Small intestine (tissue), 16 donors: ENCODE measurements at places on chromosomes 6 and 20. TPM values are rescaled to one million over a fixed set of nuclear protein-coding genes. Genes with fewer than 3 reads are reported as not detected.
A peak's percentile ranks its signal among the peaks of the same experiment; 100 is the strongest.

RSPO3 gene
- polyA plus RNA-seq, result 1.6 TPM

VWA7 gene
- 3.0 TPM for polyA plus RNA-seq

ADAT2 gene
- polyA plus RNA-seq, result 0.81 TPM

LINC00237 gene
- polyA plus RNA-seq, result not detected

DNA sequence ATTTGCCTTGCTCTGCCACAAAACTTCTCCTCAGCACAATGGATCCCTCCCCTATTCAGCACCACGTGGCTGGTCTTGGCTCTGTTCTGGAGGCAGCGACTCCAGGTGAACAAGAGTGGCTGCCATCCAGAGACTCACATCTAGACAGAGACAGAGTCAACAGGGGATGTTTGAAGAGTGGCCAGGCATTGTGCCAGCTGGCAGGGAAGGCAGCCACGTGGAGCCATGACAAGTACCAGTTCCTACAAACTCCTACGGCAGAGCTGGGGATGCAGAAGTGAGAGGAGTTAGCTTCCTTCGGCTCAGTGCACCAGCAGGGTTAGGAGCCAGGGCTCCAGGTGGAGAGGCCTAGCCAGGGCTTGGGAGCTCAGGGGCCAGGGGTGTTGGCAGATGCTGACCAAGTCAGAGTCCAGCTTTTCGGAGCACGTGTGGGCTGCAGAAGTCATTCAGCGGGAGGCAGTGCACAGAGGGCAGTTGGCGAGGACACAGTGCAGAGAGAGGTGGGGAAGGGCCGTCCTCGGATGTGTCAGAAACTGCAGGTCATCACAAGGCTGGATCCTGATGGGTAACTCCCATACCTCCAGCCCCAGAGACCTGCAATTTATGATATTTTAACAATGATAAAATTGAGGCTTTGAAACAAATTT, 171.7 kb upstream of the PDE10A start:
- no peak overlapping the region for H3K4me3 ChIP-seq
- H3K27me3 ChIP-seq, result no peaks in the 10 kb centered on the region
- no peaks in the 10 kb centered on the region for H3K4me1 ChIP-seq
- no peaks in the 10 kb centered on the region for H3K36me3 ChIP-seq
- H3K27ac ChIP-seq, result no peak overlapping the region
- no peak for DNase-seq

DNA sequence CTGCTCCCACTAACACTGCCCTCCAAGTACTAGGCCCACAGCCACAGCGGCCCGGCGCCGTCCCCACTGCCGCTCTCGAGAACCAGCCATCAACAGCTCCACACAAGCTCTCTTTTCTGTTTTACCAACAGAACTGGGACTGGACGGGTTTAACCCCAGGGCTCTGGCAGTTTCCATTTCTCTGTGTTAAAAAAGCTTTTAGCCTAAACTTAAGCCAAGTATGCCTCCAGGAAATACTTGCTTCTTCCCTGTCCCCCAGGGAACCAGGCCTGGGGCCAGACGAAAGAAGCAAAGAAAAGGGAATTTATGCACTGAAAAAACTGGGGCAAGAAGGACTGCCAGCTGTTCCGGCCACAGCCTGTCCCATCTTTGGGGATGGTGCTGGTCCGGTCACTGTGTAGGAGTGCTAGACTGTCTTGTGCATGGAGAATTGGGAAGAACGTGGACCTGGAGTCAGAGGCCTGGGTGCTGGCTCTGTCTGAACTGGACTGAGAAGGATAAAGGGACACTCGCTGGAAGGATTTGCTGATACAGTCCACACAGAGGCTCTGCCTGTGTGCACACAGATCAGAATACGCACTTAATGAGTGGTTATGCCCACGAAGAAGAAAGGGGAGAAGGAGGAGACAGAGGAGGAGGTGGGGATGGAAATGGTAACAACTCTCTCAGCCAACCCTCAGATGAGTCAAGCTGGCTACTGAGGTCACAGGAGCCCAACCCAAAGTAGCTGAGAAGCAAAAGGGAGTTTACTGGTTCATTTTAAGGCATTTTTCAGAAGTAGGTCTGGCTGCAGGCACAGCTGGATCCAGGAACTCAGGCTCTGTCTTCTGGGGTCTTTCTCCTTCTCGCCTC, 254.4 kb upstream of the PMEPA1 start:
- H3K27me3 ChIP-seq, result no peaks in the 10 kb centered on the region
- no peak overlapping the region for H3K4me3 ChIP-seq
- no peak overlapping the region for H3K27ac ChIP-seq

- H3K27me3 ChIP-seq, result no peaks in the 10 kb centered on the region
- H3K27ac ChIP-seq, result peak overlapping the region; percentile 66
- H3K4me3 ChIP-seq, result no peak overlapping the region
Measured at GRCh38 chr6:36050305-36050704, 22.7 kb downstream of the MAPK14 start.

GRCh38 chr6:139862311-139862710, 487.9 kb upstream of the CITED2 start:
- no peak overlapping the region for H3K4me3 ChIP-seq
- no peaks in the 10 kb centered on the region for H3K27me3 ChIP-seq
- H3K4me1 ChIP-seq, result no peaks in the 10 kb centered on the region
- no peak overlapping the region for H3K27ac ChIP-seq
- DNase-seq, result no peak
- no peaks in the 10 kb centered on the region for H3K36me3 ChIP-seq

DNA sequence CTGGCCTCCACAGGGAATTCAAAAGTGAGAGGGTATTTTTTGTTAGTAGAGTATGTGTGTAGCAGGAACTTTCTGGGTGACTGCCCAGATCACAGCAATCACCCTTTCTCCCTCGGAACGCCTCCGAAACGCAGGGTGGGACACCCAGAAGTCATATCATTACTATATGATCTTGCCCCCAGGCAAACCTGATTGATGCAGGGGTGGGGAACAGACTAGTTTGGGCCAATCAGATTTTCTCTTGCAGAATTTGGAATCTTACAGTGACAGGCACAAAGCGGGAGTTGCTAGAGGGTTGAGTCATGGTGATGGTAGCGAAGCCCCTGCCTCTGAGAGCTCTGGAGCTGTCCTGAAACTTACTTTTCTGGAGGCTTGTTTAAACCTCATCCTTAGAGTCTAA, 16.5 kb upstream of the RPN2 start:
- DNase-seq, result no peak
- no peak overlapping the region for H3K4me3 ChIP-seq
- no peaks in the 10 kb centered on the region for H3K36me3 ChIP-seq

GRCh38 chr6:107862383-107862782, 38.3 kb upstream of the SCML4 start:
- no peak overlapping the region for H3K27ac ChIP-seq
- H3K4me3 ChIP-seq, result no peak overlapping the region
- H3K36me3 ChIP-seq, result no peaks in the 10 kb centered on the region
- no peaks in the 10 kb centered on the region for H3K4me1 ChIP-seq
- DNase-seq, result no peak
- no peaks in the 10 kb centered on the region for H3K27me3 ChIP-seq
